Coronary artery (tissue), 2 donors: ENCODE measurements at places on chromosomes 5 and 9.

- DNase-seq: no peak
Observed at GRCh38 chr9:71441266-71441665, 319.8 kb upstream of the TRPM3 start.

DNA sequence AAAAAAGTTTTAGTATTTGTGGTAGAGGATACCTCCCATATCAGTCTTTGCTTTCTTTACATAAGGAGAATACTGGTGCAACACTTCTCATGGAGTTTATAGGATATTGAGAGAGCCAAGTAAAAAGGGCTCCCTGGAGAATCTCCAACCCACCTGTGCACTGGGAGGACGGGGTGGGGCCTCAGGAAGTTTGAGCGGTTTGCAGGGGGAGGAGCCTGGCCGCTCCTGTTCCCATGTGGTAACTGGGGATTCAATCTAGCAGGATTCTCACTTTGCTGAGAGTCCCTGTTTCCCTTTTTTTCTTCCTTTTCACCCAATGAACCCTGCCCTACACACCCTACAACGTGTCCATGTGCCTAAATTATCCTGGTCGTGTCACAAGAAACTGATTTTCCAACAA, 82.8 kb downstream of the APTX start:
- no peak for DNase-seq

- no peak for DNase-seq
Observed at GRCh38 chr5:166068547-166069335, 2222.7 kb upstream of the WWC1 start.

GRCh38 chr5:65811004-65811403, 89.0 kb downstream of the NLN start:
- no peak for DNase-seq

DNA sequence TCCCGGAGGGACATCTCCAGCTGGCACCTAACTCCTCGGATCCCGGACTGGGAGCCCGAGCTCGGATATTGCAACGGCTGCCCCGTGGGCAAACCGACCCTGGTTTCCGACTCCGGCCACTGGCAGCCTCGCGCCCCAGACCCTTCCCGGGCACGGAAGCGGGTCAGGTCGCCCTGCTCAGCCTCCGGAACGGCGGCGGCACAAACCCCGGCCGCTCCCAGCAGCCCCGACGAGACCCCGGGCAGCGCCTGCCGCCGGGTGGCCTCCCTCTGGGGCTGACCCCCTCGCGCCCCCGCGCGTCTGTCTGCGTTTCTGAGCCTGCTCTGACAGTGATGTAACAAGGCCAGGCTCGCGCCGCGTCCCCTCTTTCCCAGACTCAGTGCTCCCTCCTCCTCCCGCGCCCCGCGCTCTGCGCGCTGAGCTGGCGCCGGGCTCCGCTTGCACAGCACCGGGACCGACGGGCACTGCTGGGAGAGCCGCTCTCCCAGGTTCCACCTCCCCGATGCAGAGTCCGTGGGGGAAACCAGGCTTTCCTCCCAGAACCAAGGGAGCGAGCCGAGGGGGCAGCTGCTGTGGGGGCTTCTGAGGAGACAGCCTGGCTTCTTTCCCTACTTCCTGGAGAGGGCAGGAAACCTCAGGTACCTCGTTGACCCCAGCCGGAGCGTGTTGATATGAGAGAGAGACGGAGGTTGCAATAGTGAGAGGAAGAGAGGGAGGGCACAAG, at the start of gene TMEM215:
TMEM215 (plus strand) TSS at position 373 of the 724 bp plus-strand sequence. CDS start 644 bp downstream, outside the sequence.
- no peak for DNase-seq

DNA sequence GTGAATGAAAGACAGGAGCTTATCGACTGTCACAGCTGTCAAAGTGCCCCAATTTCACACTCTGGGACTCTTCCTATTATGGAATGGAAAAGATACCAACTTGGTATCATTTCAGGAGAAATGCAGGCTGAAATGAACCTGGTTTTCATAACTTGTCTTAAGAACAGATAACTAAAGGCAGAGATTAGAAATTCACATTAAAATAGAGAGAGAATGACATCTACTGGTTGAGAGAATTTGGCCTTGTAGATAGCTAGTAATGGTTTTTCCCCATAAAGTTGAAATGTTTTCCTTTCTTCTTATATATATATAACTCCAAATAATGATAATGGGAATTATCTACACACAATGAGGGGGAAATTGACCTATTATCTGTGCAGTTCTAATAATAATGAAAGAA, 600.2 kb upstream of the CCNG1 start:
- DNase-seq: no peak

- DNase-seq: peak; percentile 61
Observed at GRCh38 chr9:128182893-128183588, 8.3 kb downstream of the CIZ1 start.
